NCI-H1092 (cell line): ENCODE measurements at places on chromosomes 4 and X.

- DNase-seq: no peak
Observed at GRCh38 chrX:40082447-40083119, 15.2 kb downstream of the BCOR start.

- DNase-seq: no peak
Observed at GRCh38 chr4:7985891-7986441, 46.3 kb upstream of the AFAP1 start.

GRCh38 chr4:76722838-76723237, 175.1 kb downstream of the SOWAHB start:
- DNase-seq: no peak

GRCh38 chrX:39156051-39156450, 354.8 kb downstream of the MID1IP1 start:
- DNase-seq: no peak

GRCh38 chr4:76584241-76585152, 149.5 kb downstream of the SHROOM3 start:
- no peak for DNase-seq

GRCh38 chr4:3493720-3494461, 30.8 kb downstream of the DOK7 start:
- no peak for DNase-seq

DNA sequence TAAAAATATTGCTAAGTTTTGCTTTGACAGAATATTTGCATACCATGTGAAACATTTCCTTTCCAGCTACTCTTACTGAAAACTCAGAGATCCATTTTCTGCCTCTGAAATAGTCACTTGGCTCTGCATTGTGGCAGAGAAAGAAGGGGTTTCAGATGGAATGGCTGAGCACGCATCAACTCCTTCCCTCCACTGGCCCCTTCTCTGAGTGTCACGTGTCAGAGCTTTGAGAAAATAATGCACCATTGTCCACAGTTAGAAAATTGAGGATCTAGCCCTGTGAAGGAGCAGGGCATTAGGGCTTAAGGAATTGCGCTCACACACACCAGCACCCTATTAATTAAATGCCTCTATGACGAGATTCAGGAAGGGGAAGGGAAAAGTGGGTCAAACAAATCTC, 78.8 kb upstream of the FAT4 start:
- no peak for DNase-seq

GRCh38 chrX:2955838-2956237, 26.7 kb upstream of the ARSD start:
- DNase-seq: no peak

- DNase-seq: no peak
Observed at GRCh38 chrX:38275615-38276014, 51.7 kb downstream of the RPGR start.

GRCh38 chr4:69104719-69105275, 8.5 kb downstream of the UGT2B7 start:
- no peak for DNase-seq

DNA sequence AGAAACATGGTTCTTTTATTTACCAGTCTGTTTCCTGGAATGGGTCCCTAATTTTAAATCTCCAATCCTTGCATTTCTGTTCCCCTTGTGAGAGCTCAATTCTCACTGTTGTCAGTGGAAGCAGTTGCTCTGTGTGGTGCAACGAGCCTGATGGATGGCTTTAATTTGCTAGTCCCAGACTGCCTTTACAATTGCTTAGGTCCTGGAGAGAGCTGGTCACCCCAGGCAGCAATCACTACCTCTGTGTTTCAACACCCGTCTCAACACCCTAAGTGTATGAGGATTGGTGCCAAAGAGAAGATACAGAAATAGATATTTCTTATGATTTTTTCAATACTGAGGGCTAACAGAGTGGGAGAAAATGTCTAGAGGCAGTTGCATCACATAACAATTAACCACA, 873.8 kb downstream of the GLUD2 start:
- DNase-seq: no peak

DNA sequence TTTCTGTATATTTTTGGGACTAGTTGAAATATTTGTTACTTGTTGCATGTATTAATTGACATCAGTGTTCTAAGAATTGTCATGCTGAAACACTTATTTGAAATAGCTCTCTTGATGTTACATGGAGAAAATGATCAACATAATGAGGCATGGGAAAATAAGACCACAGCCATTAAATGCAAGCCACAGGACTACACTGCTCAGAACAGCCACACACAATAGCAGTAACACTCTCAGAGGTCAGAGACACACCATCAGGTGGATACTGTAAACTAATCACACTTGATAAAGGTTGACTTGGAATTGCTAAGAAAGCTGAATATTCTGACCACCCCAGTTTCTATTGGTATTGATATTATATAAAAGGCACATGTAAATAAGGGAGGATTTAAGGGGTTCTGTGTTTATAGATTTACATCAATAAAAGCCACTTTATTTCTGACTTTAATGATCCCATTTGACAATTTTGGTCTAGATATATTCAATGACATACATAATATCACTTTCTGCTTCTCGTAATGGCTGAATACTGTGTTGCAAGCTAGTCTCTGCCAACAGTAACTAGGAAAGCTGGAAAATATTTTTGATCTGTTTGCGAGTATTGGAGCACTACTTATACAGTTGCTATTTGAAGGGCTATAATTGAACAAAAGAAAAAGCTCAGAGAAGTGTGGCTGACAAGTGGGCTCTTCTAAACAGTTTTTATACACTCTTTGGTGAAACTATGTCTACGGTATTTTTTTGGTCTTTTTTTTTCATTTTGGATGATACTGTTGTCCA, 876.5 kb upstream of the INTU start:
- DNase-seq: no peak

GRCh38 chr4:113434247-113434587, 327.3 kb downstream of the CAMK2D start:
- no peak for DNase-seq

DNA sequence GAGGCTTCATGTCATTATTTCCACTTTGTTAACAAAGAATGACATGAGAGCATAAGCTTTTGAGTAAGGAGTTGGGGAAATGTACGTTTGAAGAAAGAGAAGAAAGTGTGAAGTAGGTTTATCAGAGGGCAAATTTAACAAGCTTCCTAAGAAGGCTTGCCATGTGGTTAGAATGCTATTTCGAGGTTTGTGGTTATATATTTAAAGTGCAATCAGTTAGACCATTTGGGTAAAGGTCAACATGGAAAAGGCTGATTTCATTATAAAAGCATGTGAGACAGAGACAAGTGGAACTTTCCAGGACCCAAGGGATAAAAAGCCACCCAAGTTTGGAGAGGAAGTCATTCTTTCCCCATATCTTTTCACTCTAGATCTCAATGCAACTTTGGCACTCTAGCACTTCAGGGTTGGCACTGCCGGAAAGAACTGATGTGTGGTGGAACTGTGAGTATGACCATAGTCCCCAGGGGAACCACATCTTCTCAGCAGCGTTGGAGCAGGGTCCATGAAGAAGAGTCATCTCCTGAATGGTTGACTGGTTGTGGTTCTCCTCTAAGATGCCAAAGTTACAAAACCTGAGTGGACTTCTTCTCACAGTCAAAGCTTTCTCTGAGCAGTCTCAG, 529.9 kb downstream of the MID1IP1 start:
- no peak for DNase-seq

GRCh38 chr4:144223149-144223548, 82.6 kb upstream of the GYPA start:
- DNase-seq: no peak

- DNase-seq: no peak
Observed at GRCh38 chrX:129176710-129177109, 346.6 kb downstream of the SMARCA1 start.

DNA sequence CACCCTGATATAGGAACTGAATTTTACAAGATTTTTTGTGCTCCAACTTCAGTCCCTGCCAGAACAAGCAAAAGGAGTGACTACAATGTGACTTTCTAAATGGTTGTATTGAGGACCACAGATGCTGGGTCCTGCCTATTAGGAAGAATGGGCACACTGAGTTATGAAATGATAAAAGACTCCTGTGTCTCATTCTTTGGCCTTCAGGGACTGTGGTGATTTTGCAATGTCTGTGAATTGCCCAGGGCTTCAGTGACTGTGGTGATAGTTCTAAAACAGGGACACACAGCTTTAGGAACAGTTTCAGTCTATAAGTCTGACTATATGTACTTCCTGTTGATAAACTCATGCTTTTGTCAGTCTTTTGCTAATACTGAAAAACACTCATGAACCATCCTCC, 210.2 kb downstream of the DMD start:
- no peak for DNase-seq

DNA sequence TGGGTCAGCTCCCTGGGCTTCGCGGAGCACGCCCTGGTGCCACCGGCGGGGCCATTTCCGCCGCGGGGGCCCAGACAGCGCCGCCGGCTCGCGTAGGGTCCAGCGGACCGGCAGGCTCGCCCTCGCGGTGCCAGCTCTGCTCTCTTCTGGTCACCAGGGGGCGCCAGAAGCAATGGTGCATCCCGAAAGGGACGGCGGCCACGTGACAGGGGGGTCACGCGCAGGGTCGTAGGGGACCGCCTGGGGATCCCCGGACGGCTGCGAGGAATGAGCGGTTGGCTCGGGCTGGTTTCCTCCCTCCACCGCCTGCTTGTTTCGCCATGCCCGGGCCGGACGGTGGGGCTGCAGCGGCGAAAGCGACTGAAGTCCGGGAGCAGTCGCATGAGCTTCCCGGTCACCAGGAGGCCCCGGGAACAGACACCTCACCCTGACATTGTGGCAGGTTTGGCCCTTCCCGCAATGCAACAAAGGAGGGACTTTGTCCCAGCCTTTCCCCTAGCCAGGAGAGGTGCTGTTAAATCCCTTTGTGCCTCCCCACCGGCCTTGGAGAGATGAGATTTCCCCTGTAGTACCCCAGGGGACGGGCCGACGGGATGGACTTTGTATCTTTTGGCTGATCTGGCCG, 15.8 kb downstream of the ZCCHC12 start:
- peak; percentile 35 for DNase-seq

DNA sequence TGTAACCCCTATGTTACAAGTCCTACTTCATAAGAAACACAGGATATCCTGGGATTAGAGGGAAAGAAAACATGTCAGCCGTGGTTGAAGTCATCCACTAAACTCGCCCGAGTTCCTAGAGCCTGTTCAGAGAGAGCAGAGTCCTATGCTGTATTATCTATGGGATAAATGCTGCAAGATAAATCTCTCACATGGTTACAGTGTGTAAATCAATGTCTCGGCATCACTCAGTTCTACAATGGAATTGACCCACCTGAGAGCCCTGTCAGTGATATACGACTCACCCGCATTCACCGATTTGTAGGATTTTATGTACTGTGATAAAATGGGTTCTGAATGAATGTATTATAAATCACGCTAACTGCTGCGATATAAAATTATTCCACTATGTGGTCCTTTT, 127.8 kb upstream of the ANXA3 start:
- no peak for DNase-seq

DNA sequence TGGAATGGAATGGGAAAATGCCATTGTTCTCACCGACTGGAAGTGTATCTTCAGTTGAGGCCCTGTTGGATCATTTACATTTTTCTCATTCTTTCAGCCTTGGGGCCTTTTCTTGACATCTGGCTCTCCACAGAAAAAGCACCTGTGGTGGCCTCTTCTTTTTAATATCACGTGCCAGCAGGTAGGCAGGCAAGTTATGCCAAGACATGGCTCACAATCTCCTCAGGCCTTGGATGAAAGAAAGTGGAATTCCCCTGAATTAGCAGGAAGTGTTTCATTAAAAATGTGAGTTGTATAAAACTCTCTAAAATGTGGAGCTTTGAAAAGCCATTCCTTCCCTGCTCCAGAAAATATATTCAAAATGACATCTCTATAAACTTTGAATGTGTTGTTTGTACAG, 122.1 kb downstream of the FRAS1 start:
- no peak for DNase-seq

DNA sequence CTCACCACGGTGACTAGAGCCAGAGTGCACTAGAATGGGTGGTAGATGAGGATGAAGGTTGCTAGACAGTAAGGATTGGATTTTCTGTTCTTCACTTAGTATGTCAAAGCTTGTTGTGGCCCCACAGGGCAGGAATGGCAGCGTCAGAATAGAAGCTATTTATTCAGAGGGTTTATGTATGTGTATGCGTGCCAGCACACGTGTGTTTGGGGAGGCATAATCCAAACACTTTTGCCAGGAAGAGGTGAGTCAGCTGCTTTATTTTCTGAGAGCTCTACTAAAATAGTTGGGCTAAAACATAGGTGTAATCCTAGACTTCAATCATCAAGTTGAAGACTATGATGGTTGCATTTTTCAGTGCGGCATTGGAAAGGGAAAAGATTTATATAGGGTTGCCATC, 1.2 kb upstream of the MAGEE2 start:
- no peak for DNase-seq

DNA sequence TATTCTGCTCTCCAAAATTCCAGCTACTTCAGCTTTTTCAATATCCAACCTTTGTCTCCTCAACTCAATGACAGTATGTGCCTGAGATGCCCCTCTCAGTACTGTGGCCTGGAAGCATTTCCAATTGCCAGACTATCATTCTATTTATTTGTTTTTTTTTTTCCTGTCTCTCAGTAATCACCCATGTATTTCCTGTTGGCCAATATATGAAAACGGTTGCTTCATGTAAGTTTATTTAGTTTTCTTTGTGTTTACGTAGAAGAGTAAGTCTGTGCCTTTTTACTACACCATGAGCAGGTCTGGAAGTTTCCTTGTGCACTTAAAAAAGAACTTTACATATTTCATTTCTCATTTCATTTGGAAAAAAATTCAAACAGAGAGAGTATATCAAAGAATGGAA, 537.5 kb upstream of the SPANXN1 start:
- DNase-seq: no peak

GRCh38 chrX:1273896-1274295, 5.3 kb downstream of the CSF2RA start:
- no peak for DNase-seq

- DNase-seq: no peak
Observed at GRCh38 chr4:41575207-41575606, 37.2 kb downstream of the LIMCH1 start.

DNA sequence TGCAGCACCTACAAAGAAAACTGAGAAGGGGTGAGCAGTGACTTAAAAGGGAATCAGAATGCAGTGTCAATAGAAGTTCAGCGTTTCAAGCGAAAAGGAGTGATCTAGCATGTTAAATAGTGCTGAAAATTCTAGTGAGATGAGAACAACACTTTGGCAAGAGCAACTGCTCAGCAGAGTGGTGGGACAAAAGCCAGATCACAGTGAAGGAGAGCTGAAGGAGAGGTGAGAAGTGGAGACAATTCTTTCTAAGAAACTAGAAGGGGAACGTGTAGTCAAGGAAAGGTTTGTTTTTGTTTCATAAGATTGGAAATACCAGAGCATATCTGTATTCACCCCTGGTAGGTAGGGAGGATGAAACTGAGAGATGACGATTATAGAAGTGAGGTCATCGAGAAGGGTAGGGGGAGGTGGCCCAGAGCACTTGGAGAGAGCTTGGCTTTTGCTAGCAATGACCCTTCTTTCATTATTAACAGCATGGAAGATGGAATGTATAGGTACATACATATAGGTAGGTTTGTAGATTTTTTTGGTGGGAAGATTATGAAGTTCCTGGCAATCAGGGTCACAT, 33.7 kb downstream of the SRPX2 start:
- DNase-seq: no peak
